ENCODE measurements at places on chromosomes 11 and 22.

- no peak for DNase-seq
These were observed 163.4 kb upstream of the SYN3 start for GRCh38 chr22:33221568-33221967.

DNA sequence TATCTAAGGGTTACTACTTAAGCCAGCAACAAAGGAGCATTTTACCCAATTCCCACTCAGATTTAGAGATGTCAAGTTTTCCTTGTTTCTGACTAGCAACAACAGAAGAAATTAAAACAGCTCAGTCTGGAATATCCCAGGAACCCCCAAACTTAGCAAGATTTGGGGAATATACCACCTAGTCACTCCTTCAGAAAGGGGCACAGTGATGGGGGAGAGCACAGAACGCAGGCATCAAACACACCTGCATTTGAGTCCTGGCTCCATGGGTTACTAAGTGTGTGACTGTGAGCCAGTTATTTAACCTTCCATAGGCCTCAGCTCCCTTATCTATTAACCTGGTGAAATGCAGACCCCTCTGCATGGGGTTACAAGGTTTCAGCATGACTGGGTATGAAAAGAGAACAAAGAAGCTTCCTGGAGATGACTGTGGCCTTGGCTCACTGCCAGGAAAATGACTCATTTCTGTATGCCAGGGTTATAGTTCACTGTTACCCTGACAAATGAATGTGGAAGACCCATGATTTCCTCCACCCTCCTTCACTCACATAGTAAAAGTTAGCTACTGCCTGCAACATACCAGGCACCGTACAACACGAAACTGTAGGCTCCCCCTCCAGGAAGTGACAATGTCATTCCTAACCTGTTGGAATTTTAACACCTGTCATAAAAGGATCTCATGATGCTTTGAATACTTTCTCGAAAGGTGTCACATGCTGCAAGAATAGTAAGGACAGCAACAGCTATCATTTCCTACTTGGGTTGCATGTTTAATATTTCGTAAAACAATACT is 79.6 kb downstream of the ME3 start:
- peak; percentile 43 for DNase-seq

DNA sequence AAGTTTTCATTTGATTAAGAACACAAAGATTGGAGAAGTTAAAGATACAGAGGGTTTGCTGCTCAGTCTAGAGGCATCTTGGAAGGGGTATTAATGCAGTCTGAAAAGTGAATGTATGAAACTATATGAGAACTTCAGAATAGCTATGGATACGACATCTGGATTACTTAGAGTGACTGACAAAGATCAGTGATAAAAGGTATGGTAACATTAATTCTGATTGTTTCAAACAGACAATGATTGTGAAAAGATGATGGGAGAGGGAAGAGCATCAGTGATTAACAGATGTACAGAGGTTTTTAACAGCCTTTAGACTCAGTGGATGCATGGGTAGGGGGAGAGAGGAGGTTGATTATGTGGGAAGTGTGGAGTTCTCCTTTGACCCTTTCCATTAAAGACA is 919.4 kb upstream of the CNTN5 start:
- DNase-seq = no peak

- no peak for DNase-seq
These were observed 72.0 kb downstream of the SLC5A12 start for GRCh38 chr11:26649884-26650283.

DNA sequence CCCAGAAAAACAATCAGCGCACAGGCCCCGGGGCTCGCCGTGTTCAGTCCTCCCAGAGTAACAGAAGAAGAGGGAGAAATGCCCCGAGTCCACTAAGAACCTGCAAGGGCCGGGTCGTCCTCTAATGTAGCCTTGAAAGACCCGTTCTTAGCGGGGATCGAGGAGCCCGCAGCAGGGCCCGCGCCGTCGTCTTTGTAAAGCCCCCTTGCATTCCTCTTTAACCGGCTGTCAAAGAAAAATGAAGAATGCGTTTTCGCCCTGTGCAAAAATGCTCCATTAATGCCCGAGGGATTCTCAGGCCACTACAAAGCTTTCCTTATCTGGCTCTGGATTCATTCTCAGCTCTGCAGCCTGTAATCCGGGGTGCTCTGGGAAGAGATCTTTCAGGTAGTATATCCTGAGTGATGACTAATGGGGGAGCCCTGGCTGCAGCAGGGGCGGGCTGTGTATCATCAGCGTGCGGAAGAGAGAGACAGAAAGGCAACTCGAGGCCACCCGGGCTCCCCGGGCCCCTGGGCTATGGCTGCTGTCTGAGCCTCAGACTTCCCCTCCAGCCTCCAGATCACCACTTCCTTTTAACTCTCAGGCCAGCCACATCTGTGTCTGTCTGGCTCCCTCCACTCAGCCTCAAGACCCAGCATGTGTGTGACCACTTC is 78.2 kb downstream of the FBLN1 start:
- DNase-seq = no peak

GRCh38 chr11:110491577-110492320 is 62.0 kb downstream of the FDX1 start:
- no peak for DNase-seq

DNA sequence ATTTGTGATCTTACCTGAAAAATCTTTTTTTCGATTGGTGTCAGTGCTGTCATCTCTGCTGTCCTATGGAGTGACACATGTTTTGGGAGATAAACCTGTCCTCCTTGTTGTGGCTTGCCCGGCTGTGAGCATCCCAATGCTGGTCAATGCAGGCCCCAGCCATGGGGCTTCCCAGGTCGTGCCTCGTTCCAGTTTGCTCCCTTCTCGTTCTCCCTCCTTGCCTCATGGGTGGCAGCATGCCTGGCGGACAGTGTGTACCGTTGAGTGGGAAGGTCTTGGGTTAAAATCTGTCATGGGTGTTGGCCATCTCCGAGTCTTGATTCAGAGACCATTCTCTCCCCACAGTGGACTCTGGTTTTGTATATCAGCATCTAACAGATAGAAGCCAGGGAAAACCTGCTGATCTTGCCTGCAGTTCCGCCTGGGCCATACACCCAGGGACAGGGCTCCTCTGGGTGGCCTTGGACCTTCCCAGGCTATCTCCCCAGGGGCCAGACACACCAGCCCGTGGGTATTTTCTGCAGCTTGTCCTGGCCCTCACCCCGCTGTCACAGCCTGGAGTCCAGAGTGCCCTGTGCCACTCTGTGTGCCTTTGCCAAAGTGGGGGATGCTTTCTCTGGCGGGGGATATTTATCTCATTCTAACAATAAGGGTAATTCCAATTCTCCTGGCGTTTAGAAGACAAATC is 208.1 kb downstream of the TBC1D22A start:
- no peak for DNase-seq

GRCh38 chr11:119976805-119977560 is 160.9 kb downstream of the TRIM29 start:
- no peak for DNase-seq

GRCh38 chr22:45931042-45931441 is 45.9 kb downstream of the WNT7B start:
- no peak for DNase-seq

GRCh38 chr11:16217631-16218030 is 138.7 kb downstream of the SOX6 start:
- DNase-seq = no peak

- DNase-seq = no peak
These were observed 29.4 kb upstream of the TTC36 start for GRCh38 chr11:118497831-118498230.

GRCh38 chr22:42000466-42000865 is 1.9 kb downstream of the WBP2NL start:
- no peak for DNase-seq

DNA sequence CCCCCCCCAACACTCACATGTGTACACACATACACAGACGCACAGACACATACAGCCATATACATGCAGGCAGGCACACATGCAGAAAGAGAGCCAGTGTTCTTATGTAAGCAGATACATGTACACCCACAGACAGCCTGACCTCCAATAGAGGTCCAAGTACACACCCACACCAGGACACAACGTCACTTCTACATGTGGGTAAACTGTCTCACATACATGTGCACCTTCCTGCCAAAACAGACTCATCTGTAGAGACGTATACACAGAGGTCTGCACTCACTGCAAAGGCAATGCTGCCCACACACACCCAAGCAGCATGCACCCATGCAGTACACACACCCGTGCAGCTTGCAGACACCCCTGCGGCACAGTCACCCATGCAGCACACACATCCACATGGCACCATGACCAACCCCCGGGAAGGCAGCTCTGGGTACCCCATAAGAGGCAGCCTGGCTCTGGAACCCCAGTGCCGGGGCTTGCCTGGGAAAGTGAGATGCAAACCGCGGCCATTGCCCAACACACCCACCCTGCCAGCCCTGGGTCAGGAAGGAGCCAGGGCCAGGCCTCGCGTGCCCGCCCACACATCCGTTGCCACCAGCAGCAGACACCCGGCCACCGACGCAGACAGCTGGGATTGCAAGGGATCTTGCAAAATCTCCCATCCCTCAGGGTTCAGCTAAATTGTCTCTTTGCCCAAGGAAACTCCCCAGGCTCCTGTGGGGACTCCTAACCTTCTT is 10.1 kb downstream of the CASTOR1 start:
- DNase-seq = no peak

DNA sequence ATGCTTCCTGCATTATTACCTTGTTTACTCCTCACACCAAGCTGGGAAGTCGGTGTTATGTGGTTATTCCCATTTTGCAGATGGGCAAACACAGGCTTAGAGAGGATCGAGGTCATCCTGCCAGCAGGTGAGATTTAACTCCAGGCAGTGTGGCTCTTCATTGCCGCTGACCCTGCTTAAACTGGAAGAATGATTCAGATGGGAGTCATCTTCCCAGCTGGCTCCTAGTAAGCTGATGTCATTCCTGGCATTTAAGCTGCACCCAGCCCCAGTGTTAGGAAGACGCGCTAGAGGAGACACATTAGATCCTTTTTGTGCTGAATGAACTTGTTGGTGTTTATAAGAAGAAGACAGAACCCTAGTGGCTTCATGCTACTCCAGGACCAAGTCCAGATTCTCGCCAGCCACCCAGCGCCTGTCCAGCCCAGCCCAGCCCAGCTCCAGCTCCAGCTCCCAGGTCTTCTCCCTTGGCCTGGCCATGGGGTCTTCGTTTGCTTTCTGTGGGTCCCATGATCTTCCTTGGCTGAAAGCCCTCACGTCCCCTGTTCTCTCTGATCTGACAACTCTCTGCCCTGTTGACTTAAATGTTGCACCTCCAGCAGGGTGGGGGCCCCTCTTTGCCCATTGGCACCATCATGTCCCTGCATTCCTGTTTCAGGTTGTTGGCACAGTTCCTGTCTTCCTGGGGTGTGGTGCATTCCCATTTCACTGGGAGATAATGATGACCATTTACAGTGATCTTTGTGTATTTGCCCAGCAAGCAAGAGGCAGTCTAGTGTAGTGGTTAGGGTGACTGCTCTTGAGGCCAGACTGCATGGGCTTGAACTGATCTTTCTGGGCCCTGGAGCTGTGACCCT is 13.6 kb downstream of the PARVB start:
- DNase-seq = no peak

DNA sequence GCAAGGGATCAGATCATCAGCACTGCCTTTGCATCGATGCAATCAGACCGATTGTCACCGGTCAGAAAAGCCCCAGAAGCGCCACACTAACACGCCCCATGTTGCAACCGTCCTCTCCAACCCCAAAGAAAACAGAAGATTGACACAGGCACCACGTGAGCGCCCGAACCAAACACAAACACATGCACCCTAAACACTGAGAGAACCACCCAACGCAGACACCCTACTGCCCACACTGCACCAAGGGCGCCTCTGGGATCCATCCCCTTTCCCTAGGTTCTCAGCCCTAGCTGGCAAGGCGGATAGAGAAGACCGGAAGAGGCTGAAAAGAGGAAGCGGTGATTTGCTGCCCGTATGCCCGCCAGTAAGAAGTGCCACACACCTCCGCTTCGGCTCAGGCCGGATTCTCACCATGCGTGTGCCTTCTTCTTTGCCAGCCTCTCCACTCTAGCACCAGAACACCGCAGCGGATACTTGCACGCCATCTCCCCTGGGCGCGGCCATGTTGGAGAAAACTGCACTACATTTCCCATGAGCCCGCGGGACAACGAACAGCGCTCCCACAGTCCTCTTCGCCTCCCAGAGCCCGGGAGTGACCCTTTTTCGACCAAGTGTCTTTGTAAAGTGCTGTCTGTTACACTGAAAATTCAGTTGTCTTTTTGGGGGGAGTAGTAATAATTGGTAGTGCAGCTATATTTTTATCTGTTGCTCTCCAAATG is at the start of gene ALKBH8:
Gene ALKBH8 (minus strand): TSS at position 517 of the 719 bp plus-strand sequence. CDS start 4,842 bp downstream, outside the sequence.
- DNase-seq = peak; percentile 56

DNA sequence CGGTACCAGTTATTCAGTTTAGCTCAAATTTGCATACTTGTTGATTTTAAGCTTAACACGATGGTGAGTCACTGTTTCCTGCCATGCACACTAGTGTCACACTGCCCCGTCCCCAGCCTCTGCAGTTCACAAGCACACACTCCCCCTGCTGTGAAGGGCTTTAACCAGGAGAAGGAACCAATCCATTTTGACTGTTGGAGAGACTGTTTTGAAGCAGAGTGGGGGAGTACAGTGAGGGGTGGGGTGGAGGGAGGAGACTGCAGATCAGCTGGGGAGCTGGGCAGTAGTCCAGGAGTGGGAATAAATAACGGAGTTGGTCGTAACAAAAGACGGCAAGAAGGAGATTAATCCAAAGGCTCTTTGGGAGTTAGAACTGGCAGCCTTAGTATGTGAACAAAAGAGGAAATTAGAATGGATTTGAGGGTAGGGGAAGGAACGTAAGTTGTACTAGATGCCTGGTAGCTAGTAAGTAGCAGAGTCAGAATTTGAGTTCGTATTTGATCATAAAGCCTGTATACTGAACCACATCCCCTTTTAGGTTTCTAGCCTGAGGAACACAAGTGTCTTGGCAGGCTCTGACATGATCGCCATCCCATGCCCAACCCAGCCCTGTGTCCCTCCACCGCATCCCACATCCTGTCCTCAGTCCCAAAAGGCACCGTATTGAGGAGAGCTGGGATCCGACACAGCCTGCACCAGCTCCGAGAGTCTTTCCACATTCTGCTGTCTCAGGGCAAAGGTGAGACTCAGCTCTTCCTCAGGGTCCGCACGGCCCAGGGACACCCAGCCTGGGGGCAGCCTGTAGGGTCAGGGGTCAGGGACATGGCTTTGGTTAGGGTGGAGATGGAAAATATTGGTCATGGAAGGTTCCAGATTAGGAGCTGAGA is 862 bp downstream of the TPP1 start:
- no peak for DNase-seq

DNA sequence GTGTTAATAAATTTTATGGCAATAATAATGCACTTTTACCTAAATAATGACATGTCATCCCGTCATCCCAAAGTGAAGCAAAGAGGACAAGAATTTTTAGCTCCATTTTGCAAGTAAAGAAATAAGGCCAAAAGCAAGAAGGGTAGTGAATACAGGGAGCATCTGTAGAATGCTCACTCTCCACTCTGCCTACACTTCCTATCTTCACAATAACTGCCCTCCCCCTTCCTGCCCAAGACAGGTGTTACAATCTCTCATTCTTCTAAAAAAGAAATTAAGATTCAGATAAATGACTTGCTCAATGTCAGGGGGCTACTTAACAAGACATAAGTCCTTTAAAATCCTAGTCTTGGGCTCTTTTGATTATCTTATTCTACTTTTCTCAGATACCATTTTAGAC is 8.9 kb downstream of the RDX start:
- no peak for DNase-seq

Data from stimulated activated CD8-positive, alpha-beta memory T cell treated with anti-CD3 and anti-CD28 coated beads, Interleukin-4, amount 100 ng/mL, for 1 hour (primary cell).